ENCODE measurements at places on chromosomes 6 and 20. TPM values are rescaled to one million over a fixed set of nuclear protein-coding genes. Genes with fewer than 3 reads are reported as not detected.

Gene SPINT3
- not detected for total RNA-seq

Gene FOXP4
- 3.5 TPM for total RNA-seq

Gene TMC2
- not detected for total RNA-seq

Gene HLA-DQB1
- total RNA-seq = not detected

Gene OXT
- total RNA-seq = not detected

Gene SMIM8
- 3.2 TPM for total RNA-seq

Gene CRISP3
- not detected for total RNA-seq

Gene CDSN
- not detected for total RNA-seq

Gene MEP1A
- not detected for total RNA-seq
